NCI-H345 (cell line): ENCODE measurements at places on chromosomes 7 and 10.

GRCh38 chr7:147413557-147413870 lies 1177.1 kb upstream of the C7orf33 start:
- DNase-seq: no peak

DNA sequence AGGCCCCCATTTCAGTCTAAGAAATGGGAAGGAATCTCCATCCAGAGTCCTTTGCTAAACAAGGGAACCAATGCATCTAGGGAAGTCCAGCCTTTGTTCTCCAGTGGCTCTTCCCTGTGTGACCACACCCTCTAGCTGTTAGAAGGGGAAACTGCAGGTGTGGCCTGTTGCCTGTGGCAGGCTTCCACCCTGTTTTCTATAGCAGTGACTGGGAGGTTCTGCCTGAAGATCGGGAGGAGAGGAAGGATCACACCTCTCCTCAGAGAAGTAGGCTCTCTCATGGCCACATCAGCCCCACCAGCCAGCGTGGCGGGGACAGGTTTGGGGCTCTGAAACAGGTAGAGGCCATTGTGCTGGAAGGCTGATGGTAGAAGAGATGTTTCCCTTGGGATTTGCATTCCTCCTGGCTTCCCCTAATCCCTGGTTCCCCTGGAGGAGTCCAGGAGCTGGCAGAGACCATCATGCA lies 47.7 kb upstream of the TRIM8 start:
- DNase-seq: peak; percentile 22

DNA sequence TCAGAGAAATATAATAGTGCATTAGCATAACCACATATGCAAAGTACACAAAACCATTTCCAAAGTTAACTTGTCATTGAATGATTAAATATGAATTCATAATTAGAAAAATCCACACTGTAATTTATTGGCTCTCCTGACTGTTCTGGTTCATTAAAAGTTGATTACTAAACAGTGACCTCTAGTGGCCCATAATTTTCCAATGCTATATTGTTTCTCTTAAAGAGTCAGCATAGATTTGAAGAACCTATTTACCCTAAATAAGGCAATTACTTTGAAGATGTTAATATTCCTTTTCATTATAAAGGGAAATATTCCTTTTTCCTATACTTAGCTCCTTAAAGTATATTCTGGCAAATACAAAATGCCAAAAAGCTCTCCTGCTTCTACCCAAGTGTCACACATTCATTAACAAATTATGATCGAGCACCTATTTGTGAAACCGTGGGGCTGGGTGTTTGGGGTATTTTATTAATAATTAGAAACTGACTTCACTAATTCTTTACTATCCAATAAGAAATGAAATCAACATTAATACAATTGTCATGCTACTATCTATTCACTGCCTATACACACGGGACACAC lies 86.2 kb downstream of the HIBADH start:
- DNase-seq: peak; percentile 49

DNA sequence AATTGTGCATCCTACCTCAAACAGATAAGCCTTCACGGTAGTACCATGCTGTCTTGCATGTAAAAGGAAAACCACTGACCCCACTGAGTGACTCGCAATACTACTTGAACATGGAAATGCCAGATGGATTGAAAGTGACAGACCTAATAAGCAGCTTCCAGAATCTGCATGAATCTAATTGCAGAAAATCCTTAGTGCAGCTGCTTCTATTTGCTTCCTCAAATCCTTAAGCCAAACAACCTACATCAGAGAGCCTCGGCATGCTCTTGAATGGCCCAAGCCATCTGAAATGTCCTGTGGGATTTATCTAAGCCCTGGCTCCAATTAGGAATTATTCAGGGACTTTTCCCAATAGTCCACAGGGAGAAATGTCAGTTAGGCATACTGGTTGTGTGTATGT lies 509.5 kb upstream of the CELF2 start:
- DNase-seq: no peak

GRCh38 chr10:31036209-31036608 lies 4.5 kb upstream of the ZNF438 start:
- no peak for DNase-seq

DNA sequence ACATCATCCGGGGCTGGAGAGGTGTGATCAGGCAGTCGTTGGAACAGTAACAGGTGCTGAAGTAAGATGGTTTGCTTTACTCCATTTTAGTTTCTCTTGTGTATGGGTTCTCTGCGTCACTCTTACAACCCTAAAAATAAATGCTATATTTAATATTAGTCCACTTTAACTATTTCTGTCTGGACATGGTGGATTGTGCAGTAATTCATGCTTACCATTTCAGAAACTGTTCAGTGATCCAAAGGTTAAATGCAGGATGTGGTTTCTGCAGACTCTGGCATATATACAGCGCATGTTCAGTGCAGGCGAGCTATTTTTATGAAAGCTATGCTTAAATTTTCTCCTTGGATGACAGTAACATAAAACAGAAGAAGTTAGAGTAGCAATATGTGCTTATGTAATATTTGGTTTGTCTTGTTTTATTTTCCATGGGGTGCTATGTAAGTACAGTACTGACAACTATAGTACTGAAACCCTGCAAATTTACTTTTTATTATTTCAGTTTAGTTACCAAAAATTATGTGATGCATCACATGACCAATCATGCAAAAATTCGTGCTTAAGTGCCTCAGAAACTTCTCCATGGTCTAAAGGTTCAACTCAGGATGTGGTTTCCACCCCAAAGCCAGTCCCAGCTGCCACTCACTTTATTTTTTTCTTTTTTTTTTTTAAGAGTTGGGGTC lies 46.6 kb upstream of the GRID1 start:
- no peak for DNase-seq

- DNase-seq: no peak
Measured at GRCh38 chr7:123650595-123650994, 5.1 kb upstream of the LMOD2 start.

GRCh38 chr7:101340379-101340778 lies 18.8 kb upstream of the IFT22 start:
- DNase-seq: no peak

- DNase-seq: no peak
Measured at GRCh38 chr7:55073976-55074528, 55.2 kb downstream of the EGFR start.

- peak; percentile 49 for DNase-seq
Measured at GRCh38 chr7:116802746-116803152, 59.6 kb upstream of the CAPZA2 start.

- DNase-seq: no peak
Measured at GRCh38 chr7:117819558-117819957, 53.7 kb downstream of the CTTNBP2 start.

GRCh38 chr10:113853578-113854012 lies 287 bp downstream of the DCLRE1A start:
- peak; percentile 17 for DNase-seq

DNA sequence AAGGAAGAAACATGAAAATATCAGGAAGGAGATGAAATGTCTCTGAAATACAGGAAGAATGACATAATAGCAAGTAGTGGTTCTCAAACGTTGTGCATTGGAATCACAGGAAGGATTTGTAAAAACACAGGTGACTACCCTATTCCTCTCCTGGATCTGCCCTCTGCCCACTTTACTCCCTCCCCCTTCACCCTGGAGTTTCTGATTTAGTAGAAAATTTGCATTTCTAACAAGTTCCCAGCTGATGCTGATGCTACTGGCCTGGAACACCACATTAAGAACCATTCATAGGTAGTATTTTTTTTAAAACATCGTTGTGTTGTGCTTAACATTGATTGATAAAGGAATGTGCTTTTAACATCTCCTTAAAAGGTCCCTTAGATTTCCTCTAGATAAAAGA lies 130.9 kb downstream of the PHF14 start:
- no peak for DNase-seq

DNA sequence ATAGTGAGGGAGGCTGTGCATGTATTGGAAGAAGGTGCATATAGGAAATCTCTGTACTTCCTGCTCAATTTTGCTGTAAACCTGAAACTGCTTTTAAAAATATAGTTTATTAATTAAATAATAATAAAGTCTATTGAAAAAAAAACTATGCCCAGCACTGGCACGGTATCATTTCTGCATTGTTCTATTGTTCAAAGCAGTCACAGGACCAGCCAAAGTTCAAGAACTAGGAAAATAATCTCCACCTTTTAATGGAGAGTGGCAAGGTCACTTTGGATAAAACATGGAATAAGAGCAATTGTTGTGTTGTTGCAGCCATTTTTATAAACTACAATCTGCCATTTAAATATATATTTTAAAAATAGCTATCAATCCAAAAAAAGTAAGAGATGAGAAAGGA lies 24.7 kb downstream of the ASAH2 start:
- no peak for DNase-seq

GRCh38 chr10:96017191-96017687 lies 26.1 kb upstream of the CCNJ start:
- DNase-seq: peak; percentile 62

DNA sequence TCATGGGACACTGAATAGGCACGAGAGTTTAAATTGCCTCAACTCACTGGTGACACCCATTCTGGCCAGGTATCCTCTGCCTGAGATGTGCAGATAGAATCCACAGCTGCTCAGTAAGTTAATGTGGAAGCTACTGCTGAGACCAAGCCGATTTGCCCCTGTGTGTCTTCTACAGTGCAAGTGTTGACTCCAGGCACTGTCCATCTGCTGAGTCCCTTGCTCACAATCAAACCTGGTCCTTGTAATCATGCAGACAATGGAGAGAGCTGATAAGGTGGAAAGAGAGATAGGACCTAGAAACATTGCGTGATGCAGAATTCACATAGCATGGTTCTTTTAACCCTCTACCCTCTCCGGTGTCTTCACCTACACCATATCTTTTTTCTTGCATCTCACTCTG lies 101.4 kb downstream of the ITGB8 start:
- no peak for DNase-seq

GRCh38 chr10:117792214-117792613 lies 249.7 kb downstream of the EMX2 start:
- no peak for DNase-seq

DNA sequence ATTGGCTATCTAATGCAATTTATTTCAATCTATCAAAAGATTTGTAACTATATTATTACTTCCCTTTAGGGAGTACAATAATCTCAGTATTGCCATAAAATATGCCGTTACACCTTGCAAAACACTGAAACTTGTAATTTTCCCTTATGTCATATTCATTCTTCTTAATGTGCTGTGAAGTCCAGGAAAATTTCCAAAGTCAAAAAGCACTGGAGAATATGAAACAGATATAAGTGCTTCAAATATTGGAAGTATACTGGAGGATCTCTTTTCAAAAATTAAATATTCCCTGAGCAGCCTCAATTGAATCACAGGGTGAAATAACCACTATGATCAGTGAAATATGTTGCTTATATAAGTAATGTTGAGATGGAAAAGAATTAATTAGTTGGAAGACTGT lies 356.0 kb downstream of the PPP1R3A start:
- no peak for DNase-seq

GRCh38 chr7:129768614-129769399 lies 157.3 kb downstream of the NRF1 start:
- peak; percentile 12 for DNase-seq

- no peak for DNase-seq
Measured at GRCh38 chr10:7563770-7564169, 103.0 kb downstream of the ITIH5 start.

GRCh38 chr10:34280599-34281374 lies 534.3 kb downstream of the PARD3 start:
- no peak for DNase-seq

GRCh38 chr7:46109437-46109836 lies 188.4 kb upstream of the IGFBP3 start:
- no peak for DNase-seq

DNA sequence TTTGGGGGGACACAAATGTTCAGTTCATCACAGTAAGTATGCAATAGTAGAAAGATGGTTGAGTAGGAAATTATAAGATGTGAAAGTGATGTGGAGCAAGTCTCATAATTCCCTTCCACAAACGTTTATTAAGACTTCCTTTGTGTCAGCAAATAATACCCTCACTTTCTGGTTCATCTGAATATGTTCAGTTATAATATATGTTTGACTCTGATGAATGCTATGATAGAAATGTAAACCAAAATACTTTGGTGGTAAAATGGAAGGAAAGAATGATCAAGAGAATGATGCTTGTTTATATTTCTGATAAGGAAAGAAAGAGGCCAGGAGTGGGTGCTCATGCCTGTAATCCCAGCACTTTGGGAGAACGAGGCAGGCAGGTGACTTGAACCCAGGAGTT lies 111.7 kb upstream of the PLXDC2 start:
- DNase-seq: no peak

DNA sequence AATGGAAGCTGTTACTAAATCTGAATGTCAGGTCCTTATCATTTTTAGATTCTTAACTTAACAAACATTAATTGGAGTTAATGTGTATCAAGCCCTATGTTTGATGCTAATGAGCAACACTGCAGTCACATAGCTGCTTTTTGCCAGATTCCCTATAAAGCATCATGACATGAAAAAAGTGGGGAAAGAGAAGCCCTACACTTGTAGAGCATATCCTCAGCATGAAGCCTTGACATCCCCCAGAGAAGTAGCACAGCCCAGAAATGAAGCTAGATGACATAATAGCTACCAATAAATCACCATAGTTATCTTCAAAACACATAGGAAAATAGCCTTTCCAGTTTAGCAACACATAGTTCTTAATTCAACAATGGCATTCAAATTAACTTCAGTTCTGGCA lies 49.2 kb upstream of the CDK1 start:
- no peak for DNase-seq

GRCh38 chr10:103835096-103836050 lies 20.0 kb downstream of the SH3PXD2A start:
- DNase-seq: no peak

GRCh38 chr10:78458983-78459638 lies 425.4 kb downstream of the RPS24 start:
- peak; percentile 88 for DNase-seq

DNA sequence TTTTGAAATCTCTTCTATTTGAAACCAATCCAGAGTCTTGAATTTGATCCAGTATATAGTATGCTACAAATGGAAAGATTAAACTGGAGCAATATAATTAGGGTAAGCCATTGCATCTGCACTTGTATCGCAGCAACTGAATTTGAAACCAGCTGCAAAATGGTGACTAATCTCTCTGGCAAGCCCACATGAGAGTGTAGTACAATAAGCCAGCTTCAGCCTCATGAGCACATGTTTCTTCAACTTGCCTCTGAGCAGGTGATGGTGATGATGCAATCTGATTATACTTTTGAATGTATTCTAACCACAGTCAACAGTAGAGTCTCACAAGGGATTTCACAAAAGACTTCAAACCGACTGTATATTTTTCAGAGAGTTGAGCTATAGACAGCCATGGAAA lies 829 bp upstream of the RPA3 start:
- peak; percentile 92 for DNase-seq

DNA sequence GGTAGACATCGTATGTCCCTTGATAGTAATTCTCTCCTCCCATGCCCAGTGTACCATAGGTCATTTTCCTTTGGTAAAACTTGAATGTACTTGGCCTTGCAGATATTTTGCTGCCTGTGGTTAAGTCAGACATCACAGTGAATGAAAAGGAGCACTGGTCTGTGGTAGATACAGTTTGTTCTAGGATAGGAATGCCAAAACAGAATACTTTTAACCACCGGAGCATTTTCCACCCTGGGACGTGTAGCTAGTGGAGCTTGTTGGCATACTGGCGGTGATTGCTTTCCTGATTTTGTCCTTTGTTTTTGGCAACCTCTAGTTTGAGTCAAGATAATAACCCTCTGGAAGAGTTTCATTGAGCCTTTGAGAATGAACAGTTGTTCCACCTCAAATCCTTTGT lies 92.0 kb upstream of the BMPER start:
- DNase-seq: no peak
